ENCODE measurements at places on chromosomes 4 and X.

DNA sequence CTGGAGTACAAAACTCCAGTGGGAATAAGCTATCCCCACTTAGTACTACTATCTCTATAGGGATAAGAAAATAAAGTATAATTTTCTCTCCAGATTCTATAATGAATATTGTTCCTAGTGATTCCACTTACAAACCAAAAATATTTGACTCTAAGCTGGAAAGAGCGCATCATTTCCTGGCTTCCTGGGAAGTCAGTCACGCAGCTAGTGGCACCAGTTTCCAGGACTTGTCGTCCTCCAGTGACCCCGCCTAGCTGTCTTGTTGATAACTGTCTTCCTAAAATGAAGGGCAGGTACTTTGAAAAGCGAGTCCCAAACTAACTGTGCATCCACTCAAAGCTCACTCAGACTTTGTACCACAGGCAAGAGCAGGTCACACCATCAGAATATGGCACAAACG lies 39.3 kb downstream of the LNX1 start:
- DNase-seq: no peak

- DNase-seq: no peak
These were observed 996.3 kb downstream of the FSTL5 start for GRCh38 chr4:161167539-161167938.

DNA sequence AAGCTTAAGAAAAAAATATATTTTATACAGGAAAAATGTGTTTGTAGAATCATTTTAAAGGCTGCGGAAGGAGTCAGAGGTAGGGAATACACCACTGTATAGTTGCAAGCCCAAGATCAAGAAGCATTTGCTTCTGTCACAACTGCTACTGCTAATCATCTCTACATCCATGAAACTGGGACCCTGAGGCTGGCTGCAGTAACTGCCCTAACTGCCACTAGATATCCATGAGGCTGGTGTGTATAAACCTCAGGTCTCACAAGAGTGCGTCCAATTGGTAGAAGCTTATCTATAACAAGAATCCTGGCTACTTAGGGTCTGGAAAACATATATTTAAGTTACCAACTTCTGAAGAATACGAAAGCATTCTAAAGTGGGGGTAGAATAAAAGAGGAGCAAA lies 69.1 kb downstream of the RXFP1 start:
- no peak for DNase-seq

GRCh38 chr4:76429636-76430035 lies 5.4 kb upstream of the SHROOM3 start:
- DNase-seq: no peak

GRCh38 chr4:96145601-96146000 lies 305.7 kb downstream of the PDHA2 start:
- no peak for DNase-seq

GRCh38 chr4:30295652-30296051 lies 424.5 kb upstream of the PCDH7 start:
- DNase-seq: no peak

- DNase-seq: no peak
These were observed 185.3 kb upstream of the SPOCK3 start for GRCh38 chr4:167419468-167420140.

- no peak for DNase-seq
These were observed 73.3 kb upstream of the ZDHHC15 start for GRCh38 chrX:75596178-75596577.

GRCh38 chrX:47480576-47480975 lies 2.4 kb downstream of the ZNF41 start:
- DNase-seq: no peak
